ENCODE measurements at places on chromosomes 5 and 9.

GRCh38 chr9:3329361-3329760 lies 196.4 kb downstream of the RFX3 start:
- DNase-seq, result no peak

DNA sequence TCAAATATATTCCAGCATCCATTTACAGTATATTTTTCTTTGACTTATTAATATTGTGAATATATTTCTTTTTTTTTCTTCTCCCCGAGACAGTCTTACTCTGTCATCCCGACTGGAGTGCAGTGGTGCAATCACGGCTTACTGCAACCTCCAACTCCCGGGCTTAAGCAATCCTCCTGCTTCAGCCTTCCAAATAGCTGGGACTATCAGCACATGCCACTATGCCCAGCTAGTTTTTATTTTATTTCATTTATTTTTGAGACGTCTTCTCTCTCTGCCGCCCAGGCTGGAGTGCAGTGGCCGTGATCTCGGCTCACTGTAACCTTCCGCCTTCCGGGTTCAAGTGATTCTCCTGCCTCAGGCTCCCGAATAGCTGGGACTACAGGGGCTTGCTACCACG lies 7.4 kb upstream of the GLIPR2 start:
- DNase-seq, result no peak

GRCh38 chr9:101063192-101063591 lies 34.7 kb downstream of the PLPPR1 start:
- no peak for DNase-seq

DNA sequence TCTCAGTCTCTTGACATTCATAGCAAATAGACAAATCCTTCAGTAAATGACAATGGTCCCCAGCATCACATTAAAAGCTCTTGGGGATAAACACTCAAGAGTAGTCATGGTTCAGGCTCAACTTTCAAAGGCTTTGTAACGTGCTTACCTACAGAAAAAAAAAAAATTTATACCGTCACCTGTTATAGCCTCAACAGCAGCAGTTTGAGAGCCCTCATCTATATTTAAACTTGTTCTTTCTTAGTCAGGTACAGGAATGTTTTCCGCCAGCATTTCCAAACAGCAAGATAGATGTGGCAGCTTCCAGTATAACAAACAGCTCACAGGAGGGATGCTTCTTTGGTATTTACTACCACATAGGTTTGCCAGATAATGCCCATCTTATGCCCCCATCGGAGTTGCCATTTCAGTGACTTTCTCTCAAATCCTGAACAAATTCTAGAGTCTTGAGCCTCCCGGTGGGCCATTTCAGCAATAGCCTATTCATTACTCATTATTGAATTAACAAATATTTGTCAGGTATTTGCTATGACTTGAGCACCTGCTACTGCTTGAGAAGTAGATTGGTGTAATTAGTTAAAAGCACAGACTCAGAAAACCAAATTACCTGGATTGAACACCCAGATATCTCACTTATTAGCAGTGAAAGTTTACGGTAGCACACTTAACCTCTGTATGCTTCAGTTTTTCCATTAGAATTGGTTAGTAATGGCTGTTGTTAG lies 470.0 kb downstream of the EBF1 start:
- DNase-seq, result no peak

DNA sequence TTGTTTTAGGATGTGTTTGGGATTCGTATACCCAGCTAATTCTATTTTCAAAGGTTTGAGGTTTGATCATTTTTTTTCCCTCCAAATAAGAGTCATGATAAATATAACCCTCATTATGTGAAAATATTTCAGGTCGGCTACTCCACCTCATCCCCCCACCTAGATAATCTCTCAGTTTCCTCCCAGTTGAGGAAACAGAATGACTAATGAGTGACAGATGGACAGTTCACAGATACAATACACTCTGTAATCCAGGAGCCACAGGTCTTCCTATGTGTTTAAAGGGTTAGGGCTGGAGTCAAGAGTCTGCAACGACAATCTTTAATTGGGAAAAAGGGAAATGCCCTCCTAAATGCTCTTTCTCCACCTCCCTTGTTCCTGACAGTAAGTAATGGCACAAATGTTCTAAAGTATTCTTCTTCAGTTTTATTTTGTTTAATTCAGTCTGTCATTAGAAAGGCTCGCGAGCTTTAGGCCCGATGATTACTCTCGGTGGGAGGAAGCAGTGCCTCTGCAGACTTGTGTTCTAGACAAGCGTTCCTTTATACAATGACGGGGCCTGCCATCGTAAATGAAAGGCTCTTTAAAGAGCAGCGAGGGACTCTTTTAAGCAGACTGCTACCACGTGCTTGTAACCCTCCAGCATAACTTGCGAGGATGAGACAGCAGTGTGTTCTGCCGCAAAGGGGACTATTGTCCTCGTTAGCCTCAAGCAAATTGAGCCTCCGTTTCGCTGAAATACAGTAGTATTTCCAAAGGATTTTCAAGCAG lies 69.0 kb downstream of the MEF2C start:
- no peak for DNase-seq

DNA sequence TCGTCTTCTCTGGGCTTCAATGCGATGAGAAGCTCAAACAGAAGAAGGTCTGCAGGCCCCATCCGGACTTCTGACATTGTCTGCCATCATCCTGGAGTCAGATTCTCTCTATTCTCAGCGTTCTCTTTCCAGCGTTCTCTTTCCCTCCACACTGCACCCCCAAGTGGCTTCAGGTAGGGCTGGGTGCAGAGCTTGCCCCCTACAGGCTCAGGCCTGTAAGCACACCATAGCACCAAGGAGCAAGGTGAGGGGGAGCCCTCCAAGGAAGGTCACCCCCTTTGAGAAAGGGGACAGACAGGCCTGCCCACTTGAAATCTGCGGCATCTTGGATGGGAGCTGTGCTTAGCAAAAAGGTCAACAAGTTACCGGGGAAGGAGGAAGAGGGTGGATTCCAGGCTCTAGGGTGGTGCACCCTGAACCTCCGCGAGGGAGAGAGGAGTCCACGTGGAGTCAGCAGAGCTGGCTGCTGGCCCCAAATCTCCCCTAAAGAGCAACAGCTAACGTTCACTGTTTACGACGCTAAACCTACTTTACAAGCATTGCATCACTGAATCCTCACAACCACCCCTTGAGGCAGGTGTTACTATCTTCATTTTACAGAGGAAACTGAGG lies 27.5 kb downstream of the GPX3 start:
- no peak for DNase-seq

- DNase-seq, result no peak
Measured at GRCh38 chr5:62326302-62326701, 20.3 kb downstream of the KIF2A start.

DNA sequence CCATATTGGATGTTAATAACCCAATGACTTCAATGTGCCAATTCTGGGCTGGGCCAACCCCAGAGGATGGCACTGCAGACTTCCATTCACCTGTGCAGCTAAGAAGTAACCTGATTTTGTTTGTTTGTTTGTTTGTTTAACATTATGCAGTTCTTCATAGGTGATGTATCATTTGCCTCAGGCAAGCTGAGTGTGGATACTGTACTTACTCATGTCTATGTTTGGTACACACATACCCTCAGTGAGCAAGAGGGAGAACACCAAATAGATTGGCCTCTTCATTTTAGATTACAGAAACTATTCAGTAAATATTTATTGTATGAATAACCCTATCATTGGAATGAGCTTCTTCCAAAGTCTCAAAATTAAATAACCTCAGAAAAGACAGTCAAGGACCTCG lies 180.2 kb upstream of the SMC2 start:
- DNase-seq, result no peak

- DNase-seq, result no peak
Measured at GRCh38 chr9:2086971-2087370, 71.8 kb downstream of the SMARCA2 start.

GRCh38 chr9:12863618-12864017 lies 88.8 kb downstream of the LURAP1L start:
- no peak for DNase-seq

GRCh38 chr5:42074353-42074752 lies 149.3 kb downstream of the FBXO4 start:
- peak; percentile 19 for DNase-seq

- DNase-seq, result no peak
Measured at GRCh38 chr5:102826629-102827028, 71.5 kb downstream of the PAM start.
